ENCODE measurements at places on chromosomes 11 and 22.

DNA sequence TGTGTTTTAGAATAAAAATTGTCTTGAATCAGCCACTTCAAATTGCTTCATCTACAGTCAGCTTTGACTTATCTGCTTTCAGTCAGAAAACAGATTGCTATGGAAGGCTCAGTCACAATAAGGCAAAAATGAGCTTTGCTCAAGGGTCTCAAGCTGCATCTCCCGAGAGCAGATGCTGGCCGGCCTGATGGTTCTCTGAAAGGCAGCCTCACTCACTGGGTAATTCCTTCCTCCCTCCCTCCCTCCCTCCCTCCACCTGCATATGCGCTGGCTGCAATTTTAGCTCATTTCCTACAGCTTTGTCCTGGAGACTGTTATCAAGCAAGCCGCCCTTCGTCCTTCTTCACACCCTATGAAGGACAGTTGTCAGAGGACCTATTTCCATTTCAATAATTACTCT is 1.6 kb upstream of the IZUMO1R start:
- no peak for DNase-seq

GRCh38 chr11:65071907-65072630 is 11.8 kb downstream of the CDCA5 start:
- no peak for DNase-seq

GRCh38 chr22:42236268-42236667 is 34.2 kb downstream of the TCF20 start:
- no peak for DNase-seq

DNA sequence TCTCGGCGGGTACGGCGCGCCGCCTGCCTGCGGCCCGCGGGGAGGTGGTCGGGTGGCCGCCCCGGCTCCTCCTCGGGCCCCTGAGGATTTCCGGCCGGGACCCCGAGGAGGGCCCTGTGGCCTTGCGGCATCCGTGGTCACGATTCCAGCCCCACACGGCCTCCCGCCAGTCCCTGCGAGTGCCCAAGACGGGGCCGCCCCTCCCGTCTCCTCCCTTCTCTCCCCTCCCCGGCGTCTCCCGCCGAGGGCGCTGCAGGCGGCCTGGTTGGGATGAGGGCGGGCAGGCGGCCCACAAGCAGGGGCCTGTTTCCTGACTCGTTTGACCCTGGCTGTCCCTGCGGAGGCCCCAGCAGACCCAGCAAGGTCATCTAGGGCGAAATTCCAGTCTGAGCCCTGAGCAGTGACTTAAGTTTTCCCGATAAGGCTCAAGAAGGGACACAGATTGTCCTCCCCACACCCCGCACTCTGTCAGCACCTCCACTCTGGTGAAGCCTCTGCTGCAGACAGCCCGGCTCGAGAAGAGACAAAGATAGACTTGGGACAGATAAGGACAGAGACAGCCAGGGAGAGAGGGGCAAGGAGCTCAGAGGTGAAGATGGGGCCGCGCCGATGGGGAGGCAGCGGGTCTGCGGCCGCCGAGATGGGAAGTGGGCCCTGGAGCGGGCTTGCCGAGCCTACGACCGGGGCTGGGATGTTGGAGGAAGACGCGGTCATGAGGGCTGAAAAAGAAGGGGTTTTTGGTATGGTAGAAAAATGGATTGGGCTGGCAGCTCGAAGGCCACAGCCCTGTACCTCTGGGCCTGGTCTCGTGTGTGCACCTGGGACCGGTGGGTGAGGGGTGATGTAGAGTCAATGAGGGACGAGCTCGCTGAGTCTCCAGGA is 95.0 kb downstream of the SWAP70 start:
- DNase-seq: peak; percentile 91

DNA sequence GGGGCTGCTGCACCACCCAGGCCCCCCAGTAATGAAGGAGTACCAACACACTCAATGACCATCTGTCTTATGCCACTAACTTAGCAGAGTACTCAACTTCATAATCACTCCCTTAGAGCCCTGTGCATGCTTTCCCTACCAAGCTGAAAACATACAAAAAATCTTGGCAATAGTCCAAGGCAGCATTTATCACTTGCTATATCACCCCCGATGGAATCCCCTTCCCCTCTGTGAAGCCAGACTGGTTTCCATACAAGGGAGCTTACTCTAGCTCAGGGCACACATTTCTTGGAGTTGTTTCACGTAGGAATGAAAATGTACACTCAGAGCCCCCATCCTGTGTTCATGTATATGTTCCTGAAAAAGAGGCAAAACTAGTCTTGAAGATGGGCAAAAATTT is 301.3 kb upstream of the TENM4 start:
- no peak for DNase-seq

GRCh38 chr11:66340596-66341501 is 4.1 kb downstream of the BRMS1 start:
- no peak for DNase-seq

DNA sequence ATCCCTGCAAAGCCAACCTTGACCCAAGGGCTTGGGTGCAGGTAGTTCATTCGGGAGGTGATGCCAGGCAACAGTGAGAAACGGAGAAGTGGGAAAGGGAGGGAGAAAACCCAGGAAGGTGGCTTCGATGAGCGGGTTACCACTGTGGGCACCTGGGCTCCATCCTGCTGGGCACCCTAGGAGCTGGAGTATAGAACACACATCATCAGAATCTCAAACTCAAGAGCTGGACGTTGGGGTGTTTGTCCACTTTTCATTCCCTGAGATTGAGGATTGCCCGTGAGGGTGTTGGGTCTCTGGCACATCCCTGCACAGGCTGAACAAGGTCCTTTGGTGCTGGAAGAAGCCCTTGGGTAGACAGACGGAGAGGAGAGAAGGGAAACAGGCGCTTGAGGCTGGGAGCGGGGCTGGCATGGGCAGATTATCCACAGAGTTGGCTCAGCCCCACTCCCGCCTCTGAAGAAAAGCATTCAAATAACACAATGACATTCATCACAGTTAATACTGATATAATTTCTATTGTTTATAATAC is 70.4 kb downstream of the LRRC32 start:
- no peak for DNase-seq

GRCh38 chr22:37018815-37019308 is 385 bp downstream of the TST start:
- peak; percentile 39 for DNase-seq

All from AG10803 (cell line).